Activated naive CD8-positive, alpha-beta T cell treated with anti-CD3 and anti-CD28 coated beads, Interleukin-2, amount 50 U/mL, for 24 hours (primary cell): ENCODE measurements at places on chromosomes 11 and 22.

GRCh38 chr22:35782504-35782903 is 64.8 kb downstream of the APOL5 start:
- no peaks in the 10 kb centered on the region for H3K36me3 ChIP-seq
- no peaks in the 10 kb centered on the region for H3K4me1 ChIP-seq
- no peak overlapping the region for H3K27ac ChIP-seq
- no peak overlapping the region for H3K4me3 ChIP-seq
- no peak for DNase-seq

GRCh38 chr11:83241291-83241946 is 44.7 kb downstream of the CCDC90B start:
- peak; percentile 7 for DNase-seq
- H3K4me1 ChIP-seq = no peaks in the 10 kb centered on the region
- no peak overlapping the region for H3K4me3 ChIP-seq
- H3K27me3 ChIP-seq = no peaks in the 10 kb centered on the region
- no peaks in the 10 kb centered on the region for H3K36me3 ChIP-seq

DNA sequence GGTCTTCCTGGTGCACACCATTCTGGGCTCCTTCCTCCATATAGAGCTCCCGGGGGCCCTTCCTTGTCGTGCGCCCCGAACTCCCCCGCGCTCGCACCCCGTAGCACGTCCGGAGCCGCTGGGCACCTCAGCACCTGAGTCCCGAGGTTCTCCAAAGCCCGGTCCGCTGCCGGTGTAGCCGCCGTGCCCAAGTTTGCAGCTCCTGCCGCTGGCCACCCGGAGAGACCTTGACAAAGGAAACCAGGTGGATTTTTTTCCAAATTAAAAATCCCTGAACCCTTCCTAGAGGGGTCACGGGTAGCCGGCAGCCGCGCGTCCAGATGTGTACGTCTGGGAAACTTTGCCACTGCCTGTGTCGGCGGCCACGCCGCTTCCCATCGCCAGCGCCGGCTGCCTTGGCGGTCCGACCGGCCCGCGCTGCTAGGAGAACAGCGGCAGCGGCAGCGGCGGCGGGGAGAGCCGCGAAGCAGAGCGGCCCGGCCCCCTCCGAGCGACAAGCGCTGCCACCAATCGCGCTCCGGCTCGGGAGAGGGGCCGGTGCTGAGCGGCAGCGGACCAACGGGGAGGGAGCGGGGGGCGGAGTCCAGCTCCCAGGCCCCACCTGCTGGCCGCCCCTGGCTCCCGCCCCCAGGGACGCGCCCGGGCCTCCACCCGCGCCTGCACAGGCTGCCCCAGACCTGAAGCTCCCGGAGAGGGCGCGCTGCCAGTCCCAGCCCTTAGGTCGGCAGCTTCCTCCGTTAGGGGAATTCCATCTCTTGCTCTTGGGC is at the start of gene GALNT18:
Gene GALNT18 (minus strand): TSS at position 433 of the 767 bp plus-strand sequence.
- peaks cover 9% of the 10 kb centered on the region for H3K4me1 ChIP-seq
- peaks cover 43% of the 10 kb centered on the region for H3K27me3 ChIP-seq
- H3K4me3 ChIP-seq = peak within 1 kb of the TSS; percentile 80

DNA sequence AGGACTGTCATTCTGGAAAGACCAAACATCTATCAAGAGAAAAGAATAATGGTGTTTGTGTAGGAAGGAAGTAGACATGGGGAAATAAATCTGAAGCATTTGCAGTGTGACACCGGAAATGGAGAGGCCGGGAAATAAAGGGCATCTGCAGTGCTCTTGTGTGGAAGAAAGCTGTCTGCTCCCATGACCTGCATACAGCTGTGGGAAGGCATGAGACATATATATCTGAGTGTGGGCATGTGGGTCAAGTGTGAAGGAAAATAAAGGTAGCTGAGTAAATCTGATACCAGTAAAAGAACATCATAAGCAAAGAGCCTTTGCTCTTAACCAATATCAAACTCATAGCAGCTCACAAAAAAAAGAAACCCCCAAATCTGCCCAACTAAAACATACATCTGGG is 72.1 kb upstream of the OR5AK2 start:
- no peaks in the 10 kb centered on the region for H3K36me3 ChIP-seq
- no peaks in the 10 kb centered on the region for H3K4me1 ChIP-seq
- no peaks in the 10 kb centered on the region for H3K27me3 ChIP-seq
- no peak overlapping the region for H3K27ac ChIP-seq
- no peak for DNase-seq
- no peak overlapping the region for H3K4me3 ChIP-seq

DNA sequence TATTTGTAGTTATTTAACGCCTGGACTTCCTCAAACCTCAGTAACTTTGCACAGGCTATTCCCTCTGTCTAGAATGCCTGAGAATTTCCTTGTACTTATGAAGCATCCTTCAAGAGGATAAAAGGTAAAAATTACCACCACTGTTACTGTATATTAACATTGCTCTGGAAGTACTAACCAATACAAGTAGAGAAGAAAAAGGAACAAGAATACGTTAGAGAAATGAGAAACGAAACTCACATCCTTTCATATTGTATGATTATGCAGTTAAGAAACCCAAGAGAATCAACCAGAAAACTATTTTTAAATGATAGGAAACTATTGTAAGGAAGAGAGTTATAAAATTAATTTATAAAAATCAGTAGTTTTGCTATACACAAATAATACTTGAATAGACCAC is 48.2 kb upstream of the OR5P2 start:
- H3K27ac ChIP-seq = no peak overlapping the region
- no peaks in the 10 kb centered on the region for H3K4me1 ChIP-seq
- peaks cover 6% of the 10 kb centered on the region for H3K27me3 ChIP-seq
- DNase-seq = no peak
- no peaks in the 10 kb centered on the region for H3K36me3 ChIP-seq

DNA sequence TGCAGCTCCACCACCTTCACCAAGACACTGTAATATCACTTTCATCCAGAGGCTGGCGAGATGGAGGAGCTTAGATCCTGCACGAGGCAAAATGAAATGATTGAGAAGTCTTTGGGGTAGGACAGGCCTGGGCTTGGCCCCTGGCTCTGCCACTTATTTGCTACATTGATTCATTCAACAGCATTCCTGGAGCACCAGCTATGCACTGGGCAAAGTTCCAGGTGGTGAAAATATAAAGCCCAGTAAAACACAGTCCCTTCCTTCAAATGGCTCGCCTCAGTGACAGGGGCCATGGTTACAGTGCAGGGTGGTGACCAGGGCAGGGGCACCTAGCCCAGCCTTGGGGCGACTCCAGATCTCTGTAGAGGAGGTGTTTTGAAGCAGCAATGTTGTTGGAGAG is 19.7 kb downstream of the ALX4 start:
- DNase-seq = no peak
- no peak overlapping the region for H3K27ac ChIP-seq
- H3K4me1 ChIP-seq = no peaks in the 10 kb centered on the region

- H3K27ac ChIP-seq = no peak overlapping the region
- no peaks in the 10 kb centered on the region for H3K36me3 ChIP-seq
Observed at GRCh38 chr11:1511937-1512496, 25.4 kb upstream of the MOB2 start.

DNA sequence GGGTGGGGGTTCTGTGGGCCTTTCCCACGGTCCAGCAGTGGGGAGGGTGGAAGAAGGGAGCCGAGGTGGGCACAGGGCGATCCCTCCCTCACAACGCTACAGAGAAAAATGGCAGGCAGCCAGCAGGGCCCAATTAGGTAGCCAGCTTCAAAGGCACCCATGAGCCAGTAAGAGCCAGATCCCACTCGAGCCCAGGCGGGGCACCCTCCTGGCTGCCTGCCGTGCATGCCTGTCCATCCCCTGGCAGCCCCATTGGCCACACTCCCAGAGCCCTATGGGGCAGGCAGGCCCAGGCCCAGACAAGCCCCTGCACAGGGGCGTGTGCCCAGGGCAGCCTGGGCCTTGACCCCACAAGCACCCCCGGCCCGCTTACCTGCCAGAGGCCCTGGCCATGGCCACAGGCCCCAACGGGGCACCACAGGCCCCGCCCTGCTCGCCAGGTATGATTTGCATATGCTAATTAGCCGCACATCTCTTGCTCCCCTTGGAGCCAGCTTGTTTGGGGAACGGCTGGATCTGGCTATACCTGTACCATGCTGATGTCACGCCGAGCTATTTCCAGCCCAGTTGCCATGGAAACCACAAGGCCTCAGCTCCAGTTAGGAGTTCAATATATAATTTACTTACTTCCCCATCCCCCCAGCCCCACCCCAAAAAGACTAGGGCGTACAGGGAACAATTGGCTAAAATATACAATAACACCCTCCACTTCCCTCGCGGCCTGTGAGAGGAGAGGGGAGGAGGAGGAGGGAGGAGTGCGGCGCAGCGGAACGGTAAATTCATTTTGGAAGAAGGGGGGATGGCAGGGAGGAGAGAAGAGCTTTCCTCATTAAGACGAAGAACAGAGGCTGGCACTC is 47.5 kb upstream of the TCF20 start:
- no peaks in the 10 kb centered on the region for H3K36me3 ChIP-seq
- no peak overlapping the region for H3K27ac ChIP-seq
- no peak overlapping the region for H3K4me3 ChIP-seq
- DNase-seq = no peak
- peaks cover 4% of the 10 kb centered on the region for H3K27me3 ChIP-seq
- peaks cover 32% of the 10 kb centered on the region for H3K4me1 ChIP-seq

GRCh38 chr11:117923275-117923674 is 5.9 kb downstream of the TMPRSS13 start:
- H3K27ac ChIP-seq = no peak overlapping the region
- no peak overlapping the region for H3K4me3 ChIP-seq
- no peak for DNase-seq
- H3K4me1 ChIP-seq = peaks cover 19% of the 10 kb centered on the region

GRCh38 chr11:69413015-69413801 is 68.3 kb upstream of the LINC01488 start:
- no peaks in the 10 kb centered on the region for H3K36me3 ChIP-seq
- no peak overlapping the region for H3K27ac ChIP-seq
- DNase-seq = no peak

DNA sequence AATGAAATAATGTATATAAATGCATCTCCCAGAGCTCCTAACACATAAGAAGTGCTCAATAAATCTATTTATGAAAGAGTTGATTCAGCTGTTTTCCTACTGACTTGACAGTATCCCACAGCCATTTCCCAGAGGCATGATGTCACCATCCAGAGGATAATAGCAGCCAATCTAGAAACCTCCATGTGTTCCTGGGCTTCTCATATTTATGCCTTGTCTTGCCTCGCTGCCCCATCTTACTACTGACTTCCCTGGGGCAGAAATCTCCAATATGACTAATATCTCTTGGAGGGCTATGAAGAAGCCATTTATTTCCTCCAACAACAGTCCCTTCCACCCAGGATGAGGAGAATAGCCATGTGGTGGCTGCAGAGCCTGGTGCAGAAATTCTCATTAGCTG is 115.4 kb upstream of the NAV2 start:
- H3K36me3 ChIP-seq = no peaks in the 10 kb centered on the region
- H3K27ac ChIP-seq = no peak overlapping the region
- no peak overlapping the region for H3K4me3 ChIP-seq
- H3K27me3 ChIP-seq = peaks cover 6% of the 10 kb centered on the region
- H3K4me1 ChIP-seq = no peaks in the 10 kb centered on the region
- no peak for DNase-seq

DNA sequence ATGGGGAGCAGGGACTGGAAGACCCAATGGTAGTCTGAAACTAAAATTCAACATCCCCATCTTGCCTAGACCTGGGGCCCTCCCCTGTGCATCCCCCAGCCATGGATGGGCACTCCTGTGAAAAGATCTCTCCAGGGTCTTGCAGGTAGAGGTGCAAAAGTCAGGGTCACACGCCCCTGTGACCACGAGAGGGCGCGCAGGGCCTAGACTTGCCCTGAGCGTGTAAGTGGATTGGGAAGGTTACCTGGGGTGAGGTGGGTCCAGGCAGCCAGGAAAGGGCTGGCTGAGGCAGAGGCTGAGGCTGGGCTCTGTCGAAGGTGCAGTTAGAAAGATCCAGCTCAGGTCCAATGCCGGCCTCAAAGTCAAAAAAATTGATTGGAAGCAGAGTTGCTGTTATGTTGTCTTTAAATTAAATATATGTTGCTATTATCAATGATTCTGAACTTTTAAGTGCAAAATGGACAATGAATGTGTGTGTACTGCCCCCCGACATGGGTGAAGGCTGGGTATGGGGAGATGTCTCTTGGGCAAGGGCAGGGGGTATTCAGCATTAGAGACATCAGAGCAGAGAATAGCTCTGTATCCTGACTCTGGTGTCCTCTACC is 4.8 kb upstream of the POU2F3 start:
- no peak overlapping the region for H3K27ac ChIP-seq
- H3K27me3 ChIP-seq = peaks cover 52% of the 10 kb centered on the region
- no peak overlapping the region for H3K4me3 ChIP-seq
- H3K4me1 ChIP-seq = no peaks in the 10 kb centered on the region
- no peaks in the 10 kb centered on the region for H3K36me3 ChIP-seq

- no peak overlapping the region for H3K4me3 ChIP-seq
- no peaks in the 10 kb centered on the region for H3K36me3 ChIP-seq
- no peak overlapping the region for H3K27ac ChIP-seq
- no peak for DNase-seq
- H3K4me1 ChIP-seq = peaks cover 14% of the 10 kb centered on the region
- peaks cover 4% of the 10 kb centered on the region for H3K27me3 ChIP-seq
Observed at GRCh38 chr22:26890870-26891269, 233.5 kb downstream of the MIAT start.

DNA sequence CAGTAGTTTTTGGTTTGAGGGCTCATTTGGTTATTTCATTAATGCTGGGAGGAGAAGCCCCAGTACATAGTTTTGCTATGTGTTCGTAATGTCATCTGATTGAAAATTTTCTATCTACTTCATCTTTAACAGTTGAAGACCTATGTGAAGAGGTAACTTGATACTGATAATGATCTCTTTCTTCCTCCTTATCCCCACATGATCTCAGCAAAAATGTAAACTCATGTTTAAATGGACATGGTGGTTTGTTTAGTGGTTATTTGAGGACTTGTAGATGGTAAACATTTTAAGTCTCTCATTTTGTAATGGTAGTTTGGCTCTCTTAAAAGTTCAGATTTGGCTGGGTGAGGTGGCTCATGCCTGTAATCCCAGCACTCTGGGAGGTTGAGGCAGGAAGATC is 53.7 kb upstream of the SPTBN2 start:
- H3K4me1 ChIP-seq = no peaks in the 10 kb centered on the region
- H3K4me3 ChIP-seq = no peak overlapping the region
- no peaks in the 10 kb centered on the region for H3K36me3 ChIP-seq
- no peaks in the 10 kb centered on the region for H3K27me3 ChIP-seq
